ENCODE measurements at places on chromosomes 1 and 21. TPM values are rescaled to one million over a fixed set of nuclear protein-coding genes. Genes with fewer than 3 reads are reported as not detected.

Gene GJA4
- 0.69 TPM for total RNA-seq

DNA sequence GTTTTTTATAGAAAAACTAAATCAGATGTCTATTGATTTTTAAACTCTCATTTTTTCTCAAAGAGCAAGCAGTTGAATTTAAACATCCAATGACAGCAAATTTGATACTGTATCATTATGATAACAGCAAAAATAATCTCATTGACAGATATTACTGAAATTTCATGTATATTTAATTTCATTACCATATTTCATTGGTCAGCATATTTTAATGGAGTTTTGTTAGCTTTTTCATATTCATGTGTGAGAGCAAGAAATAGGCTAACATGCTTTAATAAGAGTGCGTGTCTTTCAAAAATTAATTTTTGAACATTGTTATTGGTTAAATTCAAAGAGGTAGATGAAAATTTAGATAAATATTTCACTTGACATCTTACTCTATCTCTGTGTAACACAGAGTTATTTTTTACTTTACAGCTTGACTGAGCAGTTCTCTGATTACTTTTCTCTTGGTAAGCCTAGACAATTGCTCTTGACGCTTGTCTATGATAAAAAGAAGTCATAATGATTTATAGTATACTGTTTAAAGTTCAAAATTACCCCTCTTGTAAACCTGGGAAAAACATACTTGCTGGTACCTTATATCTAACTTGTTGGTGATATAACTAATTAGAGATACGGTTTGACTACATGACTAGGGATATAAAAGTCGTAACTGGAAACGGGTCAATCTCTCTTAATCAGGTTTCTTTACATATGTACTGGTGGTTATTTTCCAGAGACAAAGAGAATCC lies 732.3 kb upstream of the NCAM2 start:
- DNase-seq = no peak
- H3K4me3 ChIP-seq = no peak overlapping the region
- no peaks in the 10 kb centered on the region for H3K27me3 ChIP-seq
- H3K4me1 ChIP-seq = no peaks in the 10 kb centered on the region
- no peaks in the 10 kb centered on the region for H3K36me3 ChIP-seq
- H3K27ac ChIP-seq = no peak overlapping the region

DNA sequence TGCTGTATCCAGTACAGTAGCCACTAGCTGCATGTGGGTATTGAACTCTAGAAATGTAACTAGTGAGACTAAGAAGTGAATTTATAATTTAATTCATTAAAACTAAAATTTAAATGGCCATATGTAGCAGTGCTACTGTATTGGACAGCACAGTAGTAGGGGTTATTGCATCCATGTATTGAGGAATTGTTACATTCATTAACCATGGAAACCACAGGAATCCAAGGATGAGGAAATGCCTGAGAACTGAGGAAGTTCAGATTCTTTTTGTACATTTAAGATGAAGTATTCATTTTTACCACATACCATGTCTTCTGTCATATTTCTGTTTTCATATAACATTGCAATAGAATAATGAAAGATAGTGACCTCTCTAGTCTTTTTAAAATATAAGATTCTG lies 2.6 kb downstream of the MTF2 start:
- H3K36me3 ChIP-seq = peaks cover 31% of the 10 kb centered on the region
- DNase-seq = no peak
- H3K27me3 ChIP-seq = no peaks in the 10 kb centered on the region
- H3K4me3 ChIP-seq = peak overlapping the region; percentile 94

- peaks cover 47% of the 10 kb centered on the region for H3K4me1 ChIP-seq
- no peak overlapping the region for H3K4me3 ChIP-seq
- H3K27me3 ChIP-seq = no peaks in the 10 kb centered on the region
- peaks cover 18% of the 10 kb centered on the region for H3K36me3 ChIP-seq
Observed at GRCh38 chr1:174007851-174008250, 14.3 kb downstream of the RC3H1 start.

DNA sequence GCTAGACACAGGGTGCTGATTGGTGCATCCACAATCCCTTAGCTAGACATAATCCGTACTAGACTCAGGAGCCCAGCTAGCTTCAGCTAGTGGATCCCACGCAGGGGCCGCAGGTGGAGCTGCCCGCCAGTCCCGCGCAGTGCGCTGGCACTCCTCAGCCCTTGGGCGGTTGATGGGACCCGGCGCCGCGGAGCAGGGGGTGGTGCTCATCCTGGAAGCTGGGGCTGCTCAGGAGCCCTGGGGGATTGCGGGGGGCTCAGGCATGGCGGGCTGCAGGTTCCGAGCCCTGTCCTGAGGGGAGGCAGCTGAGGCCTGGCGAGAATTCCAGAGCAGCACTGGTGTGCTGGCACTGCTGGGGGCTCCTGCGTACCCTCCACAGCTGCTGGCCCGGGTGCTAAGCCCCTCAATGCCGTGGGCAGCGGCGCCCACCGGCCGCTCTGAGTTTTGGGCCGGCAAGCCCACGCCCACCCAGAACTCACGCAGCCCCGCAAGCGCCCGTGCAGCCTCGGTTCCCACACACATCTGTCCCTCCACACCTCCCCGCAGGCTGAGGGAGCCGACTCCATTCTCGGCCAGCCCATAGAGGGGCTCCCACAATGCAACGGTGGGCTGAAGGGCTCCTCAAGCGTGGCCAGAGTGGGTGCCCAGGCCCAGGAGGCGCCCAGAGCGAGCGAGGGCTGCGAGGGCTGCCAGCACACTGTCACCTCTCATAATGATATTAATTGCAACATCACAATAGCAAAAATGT lies 87.4 kb downstream of the CRB1 start:
- no peaks in the 10 kb centered on the region for H3K36me3 ChIP-seq
- no peaks in the 10 kb centered on the region for H3K4me1 ChIP-seq
- H3K27me3 ChIP-seq = no peaks in the 10 kb centered on the region
- H3K27ac ChIP-seq = no peak overlapping the region
- no peak overlapping the region for H3K4me3 ChIP-seq

- H3K4me1 ChIP-seq = no peaks in the 10 kb centered on the region
- no peak overlapping the region for H3K4me3 ChIP-seq
- peaks cover 11% of the 10 kb centered on the region for H3K27me3 ChIP-seq
- no peak overlapping the region for H3K27ac ChIP-seq
- DNase-seq = no peak
Observed at GRCh38 chr1:29621826-29622435, 385.6 kb downstream of the PTPRU start.

All from activated naive CD4-positive, alpha-beta T cell treated with anti-CD3 and anti-CD28 coated beads for 36 hours (primary cell).